ENCODE measurements at places on chromosomes 11 and 22.

DNA sequence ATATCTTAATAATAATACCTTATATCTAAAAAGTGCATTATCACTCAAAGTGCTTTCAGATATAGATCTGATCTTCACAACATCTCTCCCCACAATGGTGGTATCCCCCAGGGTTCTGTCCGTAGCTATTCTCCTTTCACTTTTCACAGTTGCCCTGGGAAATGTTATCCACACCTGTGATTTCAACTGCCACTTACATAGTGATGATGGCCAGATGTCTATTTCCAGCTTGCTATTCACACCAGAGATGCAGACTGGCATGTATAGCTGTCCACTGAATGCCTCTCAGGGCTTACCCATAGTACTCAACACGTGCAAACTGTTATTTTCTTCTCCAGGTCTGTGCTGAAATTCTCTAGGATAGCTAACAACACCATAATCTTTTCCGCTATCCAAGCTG lies 724.7 kb downstream of the DLG2 start:
- no peak for DNase-seq

- DNase-seq = no peak
These were observed 140.3 kb downstream of the RBFOX2 start for GRCh38 chr22:35888181-35888870.

DNA sequence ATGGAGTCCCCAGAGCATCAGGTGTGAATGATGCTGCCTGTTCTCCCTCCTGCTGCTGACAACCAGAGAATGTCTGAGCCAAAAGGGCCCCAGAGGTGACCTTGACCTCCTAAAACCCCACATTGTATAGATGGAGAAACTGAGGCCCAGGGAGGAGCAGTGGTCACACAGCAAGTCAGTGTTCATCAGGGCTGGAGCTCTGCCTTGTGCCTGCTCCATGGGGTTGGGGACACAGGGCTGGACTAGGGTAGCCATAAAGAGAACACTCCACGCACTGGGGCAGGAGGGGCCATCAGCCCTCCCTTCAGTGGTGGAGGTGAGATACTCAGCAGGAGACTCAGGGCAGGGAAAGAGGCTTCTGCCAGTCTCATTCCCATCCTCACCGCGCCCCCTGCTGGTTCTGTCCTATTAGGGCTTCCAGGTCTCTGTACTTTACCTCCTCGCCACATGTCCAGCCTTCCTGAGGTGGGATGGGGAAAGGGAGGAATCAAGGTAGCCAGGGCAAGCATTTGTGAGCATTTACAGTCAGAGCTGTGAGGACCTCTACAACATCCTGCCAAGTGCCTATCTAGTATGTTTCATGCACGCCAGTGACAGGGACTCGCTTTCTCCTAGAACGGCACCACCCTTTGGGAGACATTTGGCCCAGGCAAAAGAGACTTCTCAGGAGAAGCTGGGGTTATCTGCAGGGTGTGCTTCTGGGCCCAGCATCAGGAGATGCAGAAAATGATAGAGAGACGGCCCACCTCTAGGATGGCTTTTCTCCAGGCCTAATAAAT lies 43.2 kb downstream of the NEU3 start:
- no peak for DNase-seq

GRCh38 chr22:32318361-32318760 lies 39.3 kb upstream of the RFPL3 start:
- DNase-seq = no peak

- no peak for DNase-seq
These were observed 2.9 kb downstream of the SEPTIN5 start for GRCh38 chr22:19717181-19717580.

DNA sequence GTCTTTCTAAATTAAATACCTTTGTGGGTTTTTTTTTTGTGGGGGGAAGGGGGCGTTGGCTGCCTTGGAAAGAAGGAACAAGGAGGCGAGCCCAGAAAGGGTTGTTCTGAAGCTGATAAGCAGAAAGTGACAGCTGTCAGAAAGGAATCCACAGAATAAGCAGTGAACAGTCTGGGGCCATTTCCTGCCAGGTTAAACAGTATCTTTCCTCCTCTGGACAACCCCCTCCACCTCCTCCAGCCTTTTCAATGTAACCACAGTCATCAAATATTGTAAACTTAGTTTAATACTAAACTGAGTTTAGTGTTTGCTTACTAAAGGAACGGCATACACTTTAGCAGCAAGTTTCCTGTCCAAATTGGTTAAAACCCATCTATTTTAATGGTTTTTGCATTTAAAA lies 271.2 kb upstream of the SYN3 start:
- DNase-seq = no peak

DNA sequence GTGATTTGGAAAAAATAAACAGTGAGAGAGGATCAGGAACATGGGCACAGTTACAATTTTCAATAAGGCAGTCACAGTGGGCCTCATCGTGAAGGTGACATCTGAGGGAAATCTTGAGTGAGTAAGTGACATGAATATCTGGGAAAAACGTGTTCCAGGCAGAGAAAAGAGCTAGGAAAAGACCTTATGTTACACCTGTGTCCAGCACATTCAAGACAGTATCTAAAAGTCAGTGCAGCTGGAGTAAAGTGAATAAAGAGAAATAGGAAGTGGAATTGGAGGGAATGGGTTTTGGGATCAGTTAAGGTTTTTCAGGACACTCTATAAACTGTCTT lies 827.5 kb upstream of the FAT3 start:
- DNase-seq = no peak

GRCh38 chr11:63536669-63537292 lies at the start of gene PLAAT4:
PLAAT4 (plus strand) TSS chr11:63536808; CDS start chr11:63536869, 61 bp downstream.
- DNase-seq = no peak

DNA sequence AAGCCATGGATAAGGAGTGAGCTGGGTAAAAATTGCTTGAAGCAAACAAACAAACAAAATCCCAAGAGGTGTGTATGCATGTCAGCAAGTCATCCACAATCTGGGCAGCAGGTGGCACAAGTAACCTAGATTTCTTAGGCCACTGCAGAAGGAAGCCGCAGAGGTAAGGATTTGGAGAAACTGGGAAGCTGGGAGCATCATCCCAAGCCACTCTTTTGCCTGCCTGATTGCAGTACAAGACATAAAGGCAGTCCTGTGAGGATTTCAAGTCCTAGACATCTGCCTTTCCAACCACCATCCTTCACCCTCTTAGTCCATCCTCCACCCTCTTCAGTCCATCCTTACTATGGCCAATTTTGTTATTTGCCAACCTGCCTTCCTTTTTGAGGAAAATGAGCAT lies 67.2 kb upstream of the BMAL1 start:
- no peak for DNase-seq

- no peak for DNase-seq
These were observed 163.4 kb upstream of the NCAM1 start for GRCh38 chr11:112797648-112798293.

GRCh38 chr11:119115484-119116234 lies 5.7 kb upstream of the HINFP start:
- DNase-seq = no peak

DNA sequence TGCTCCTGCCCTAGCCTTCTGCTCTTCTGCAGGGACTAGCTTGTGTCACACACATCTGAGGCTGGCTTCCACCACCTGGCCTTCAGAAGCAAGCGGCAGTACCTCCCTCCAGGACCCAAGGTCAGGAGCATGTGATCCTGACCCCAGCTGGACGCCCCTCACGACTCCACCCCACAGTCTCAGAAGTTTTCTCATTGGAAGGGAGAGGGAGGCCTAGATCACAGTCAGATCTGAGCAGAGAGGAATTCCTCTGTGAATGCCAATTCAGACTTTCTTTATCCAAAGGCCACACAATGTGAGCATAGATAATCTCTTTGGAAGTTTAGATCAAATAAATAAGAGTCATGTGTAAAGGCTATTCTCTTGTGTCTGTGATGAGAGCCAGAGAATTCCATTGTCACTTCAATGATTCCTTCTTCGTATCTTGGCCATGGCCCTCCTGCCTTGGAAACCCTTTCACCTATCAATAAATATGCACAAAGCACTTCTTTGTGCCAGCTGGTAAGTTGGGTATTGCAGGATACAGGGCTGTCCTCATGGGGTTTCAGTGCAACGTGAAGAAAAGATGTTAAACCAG lies 142.9 kb downstream of the SNX19 start:
- no peak for DNase-seq

DNA sequence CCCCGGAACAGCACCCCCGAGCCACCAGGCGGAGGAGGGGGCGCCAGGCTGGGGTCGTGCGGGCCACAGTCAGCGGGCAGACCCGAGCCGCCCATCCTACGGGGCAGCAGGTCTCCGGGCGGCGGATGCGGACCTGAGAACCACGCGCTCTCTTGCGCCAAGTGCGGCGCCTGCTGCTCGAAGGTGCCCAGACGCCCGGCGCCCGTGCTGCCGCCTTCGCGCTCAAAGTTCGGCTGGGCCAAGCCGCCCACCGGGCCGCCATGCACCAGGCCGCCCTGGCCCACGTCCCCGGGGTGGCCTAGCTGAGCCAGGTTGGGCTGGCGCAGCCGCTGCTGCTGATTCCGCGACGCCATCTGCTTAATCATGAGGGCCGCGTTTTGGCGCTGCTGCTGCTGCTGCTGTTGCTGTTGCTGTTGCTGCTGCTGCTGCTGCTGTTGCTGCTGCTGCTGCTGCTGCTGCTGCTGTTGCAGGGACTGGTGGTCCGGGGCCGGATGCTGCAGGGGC lies 3.0 kb downstream of the MN1 start:
- no peak for DNase-seq
